ENCODE measurements at places on chromosomes 1 and 21. TPM values are rescaled to one million over a fixed set of nuclear protein-coding genes. Genes with fewer than 3 reads are reported as not detected.

The SLC6A9 gene
- 1.1 TPM for polyA plus RNA-seq

The RAB3B gene
- not detected for polyA plus RNA-seq

The AMPD1 gene
- polyA plus RNA-seq, result 0.62 TPM

The LCE1C gene
- not detected for polyA plus RNA-seq
